T-cell (primary cell): ENCODE measurements at places on chromosomes 2 and 18.

GRCh38 chr2:30428348-30428662 is 18.7 kb upstream of the LCLAT1 start:
- DNase-seq, result no peak

GRCh38 chr2:143152219-143152618 is 23.0 kb downstream of the ARHGAP15 start:
- no peak for DNase-seq

DNA sequence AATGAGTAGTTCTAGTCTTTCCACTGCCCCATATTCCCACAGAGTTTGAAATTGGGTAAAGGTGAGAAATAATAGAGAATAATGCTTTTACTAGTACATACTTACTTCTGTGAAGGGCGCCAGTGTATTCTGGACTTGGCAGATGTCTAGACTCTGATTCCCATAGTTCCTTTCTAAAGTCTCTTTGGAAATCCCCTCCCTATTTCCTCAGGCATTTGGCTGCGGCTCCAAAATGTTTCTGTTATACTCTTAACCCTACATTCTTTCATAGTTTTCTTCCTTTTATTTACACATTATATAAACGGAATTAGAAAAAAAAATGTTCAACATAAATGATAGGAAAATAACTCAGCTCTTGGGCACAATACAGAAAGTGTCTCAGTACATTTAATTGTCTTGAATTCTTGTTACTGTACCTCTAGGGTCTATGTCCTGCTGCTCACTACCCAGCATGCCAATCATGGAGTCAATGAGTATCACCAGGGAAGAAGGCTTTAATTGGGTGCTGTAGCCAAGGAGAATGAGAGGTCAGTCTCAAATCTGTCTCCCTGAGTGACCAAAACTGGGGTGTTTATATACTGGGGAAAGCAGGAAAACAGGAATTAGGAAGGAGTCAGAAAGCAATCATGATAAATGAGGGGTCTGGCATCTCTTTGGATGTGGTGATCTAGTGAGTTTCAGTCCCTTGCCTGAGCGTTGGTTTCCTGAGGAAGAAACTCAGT is 147.8 kb upstream of the MMADHC start:
- DNase-seq, result no peak

DNA sequence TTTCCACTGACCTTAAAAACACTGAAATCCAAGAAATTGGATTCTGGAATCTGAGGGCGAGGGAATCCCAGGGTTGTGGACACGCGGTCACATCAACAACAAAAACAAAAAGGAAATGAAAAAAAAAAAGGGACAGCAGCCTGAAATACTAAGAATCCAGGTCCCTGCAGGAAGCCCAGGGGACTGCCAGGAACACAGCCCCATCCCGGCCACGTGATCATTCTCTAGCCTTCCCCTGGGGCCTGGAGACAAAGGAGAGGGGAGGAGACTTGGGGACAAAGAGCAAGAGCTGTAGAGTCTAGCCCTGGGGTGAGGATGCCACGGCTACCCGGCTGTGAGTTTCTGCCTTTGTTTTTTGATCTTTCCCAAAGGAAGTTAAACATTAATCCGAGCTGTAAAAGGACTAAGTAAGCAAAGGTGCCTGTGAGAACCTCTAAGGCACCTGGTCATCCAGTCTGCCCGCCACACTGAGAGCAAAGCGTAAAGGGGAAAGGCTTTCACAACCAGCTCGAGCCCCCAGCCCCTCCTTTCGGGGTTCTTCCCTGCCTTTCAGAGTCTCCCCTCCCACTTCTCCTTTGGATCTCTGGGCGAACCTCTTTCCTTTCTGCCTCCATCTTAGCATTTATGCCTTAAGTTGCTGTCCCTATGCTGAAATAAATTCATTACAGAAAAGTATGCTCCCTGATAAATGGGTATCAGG is 57.9 kb upstream of the MSH2 start:
- DNase-seq, result no peak

DNA sequence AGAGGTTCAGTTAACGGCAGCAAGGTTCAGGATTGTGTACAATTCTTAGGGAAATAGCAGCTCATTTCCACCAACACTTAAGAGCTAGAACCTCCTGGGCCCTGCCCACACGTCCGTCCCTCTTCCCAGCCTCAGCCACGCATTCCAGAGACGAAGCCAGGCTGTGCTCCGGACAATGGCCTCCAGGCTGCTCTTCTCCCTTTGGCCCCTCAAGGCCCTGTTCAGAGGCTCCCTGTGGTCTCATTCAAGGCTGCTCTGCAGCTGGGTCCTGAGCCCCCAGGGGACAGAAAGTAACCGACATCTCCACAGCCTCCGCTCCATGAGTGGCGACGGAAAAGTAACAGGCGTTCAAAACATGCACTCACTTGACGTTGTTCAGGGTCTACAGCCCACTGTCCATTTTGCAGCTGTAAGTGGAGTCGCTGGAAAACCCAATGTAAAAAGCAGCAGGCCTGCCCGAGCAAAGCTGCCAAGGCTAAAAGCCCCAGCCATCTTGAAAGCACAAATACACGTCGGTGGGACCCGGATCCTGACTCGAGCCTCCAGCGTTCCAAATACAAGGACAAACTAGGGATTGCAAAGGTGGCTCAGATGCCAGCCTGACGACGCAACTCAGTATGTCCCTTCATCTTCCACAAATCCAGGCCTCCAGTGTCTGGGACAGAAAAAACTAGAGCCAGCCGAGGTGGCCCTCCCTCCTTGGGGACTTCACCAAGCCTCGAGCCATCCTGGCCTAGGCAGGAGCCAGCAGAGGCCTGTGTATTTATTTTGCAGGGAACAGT is 76.9 kb downstream of the NDUFA10 start:
- DNase-seq, result no peak

DNA sequence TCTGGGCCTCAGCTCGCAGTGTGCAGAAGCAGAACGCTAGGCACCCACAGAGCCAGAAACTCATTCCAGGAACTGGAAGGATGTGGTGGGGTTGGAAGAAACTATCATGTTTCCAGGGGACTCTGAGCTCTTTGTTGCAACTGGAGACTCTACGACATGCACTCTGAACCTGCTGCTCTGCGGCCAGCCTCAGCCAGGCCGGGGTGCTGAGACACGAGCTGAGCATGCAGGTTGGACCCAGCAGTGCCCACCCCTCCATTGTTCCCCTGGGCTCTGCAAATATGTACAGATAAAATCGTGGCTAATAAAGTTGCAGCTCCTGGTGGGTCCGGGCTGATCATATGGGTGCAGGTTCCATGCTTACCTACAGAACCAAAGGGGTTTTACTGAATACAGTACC is 37.6 kb upstream of the ARL4C start:
- no peak for DNase-seq

DNA sequence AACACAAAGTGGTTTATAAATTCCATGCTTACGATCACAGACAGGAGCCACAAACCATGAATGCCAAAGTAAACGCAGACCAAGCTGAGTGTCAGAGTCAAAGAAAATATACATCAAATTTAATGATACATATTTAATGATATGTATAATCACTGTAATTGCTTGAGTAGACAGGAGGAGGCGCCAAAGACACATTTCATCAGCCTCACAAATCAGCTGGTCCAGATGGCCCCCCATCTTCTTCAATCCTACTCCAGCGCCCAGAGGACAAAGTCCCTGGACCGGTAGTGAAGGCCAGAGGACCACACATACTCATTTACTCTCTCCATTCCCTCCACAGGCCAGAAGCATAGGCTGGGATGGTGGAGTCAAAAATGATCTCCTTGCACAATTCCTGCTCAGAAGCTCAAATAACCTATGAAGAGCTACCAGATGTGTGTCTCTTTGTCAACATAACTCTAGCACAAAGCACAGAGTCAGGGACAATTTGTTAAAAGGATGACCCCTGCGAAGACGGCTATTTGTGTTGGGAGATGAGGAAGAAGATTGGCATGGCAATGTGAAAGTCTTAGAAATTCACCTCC is 149.3 kb upstream of the PGAP1 start:
- DNase-seq, result no peak

- DNase-seq, result no peak
Observed at GRCh38 chr2:45554742-45555140, 56.3 kb downstream of the SRBD1 start.

- no peak for DNase-seq
Observed at GRCh38 chr18:8507915-8508705, 101.1 kb upstream of the RAB12 start.

DNA sequence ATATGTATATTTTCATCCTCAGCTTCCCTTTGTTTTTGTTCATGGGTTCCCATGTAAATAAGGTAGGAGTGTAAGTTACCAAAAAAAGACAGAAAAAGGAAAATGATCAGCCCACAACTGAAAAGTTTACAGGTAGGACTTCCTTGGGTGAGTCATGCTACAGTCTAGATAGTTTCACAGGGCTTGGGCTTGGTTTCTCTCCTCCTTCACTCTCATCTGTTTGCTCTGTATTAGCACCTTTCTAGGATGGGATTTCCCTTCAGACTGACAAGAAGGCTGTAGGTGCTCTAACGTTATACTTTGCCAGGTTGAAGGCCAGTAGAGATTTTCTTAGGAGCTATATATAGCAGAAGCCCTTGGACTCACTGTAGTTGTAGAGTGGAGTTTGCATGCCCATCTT is 57.9 kb downstream of the FAM171B start:
- no peak for DNase-seq

GRCh38 chr18:74453642-74454198 is 3.4 kb downstream of the DIPK1C start:
- no peak for DNase-seq

- DNase-seq, result no peak
Observed at GRCh38 chr2:8796878-8797550, 40.4 kb downstream of the KIDINS220 start.

DNA sequence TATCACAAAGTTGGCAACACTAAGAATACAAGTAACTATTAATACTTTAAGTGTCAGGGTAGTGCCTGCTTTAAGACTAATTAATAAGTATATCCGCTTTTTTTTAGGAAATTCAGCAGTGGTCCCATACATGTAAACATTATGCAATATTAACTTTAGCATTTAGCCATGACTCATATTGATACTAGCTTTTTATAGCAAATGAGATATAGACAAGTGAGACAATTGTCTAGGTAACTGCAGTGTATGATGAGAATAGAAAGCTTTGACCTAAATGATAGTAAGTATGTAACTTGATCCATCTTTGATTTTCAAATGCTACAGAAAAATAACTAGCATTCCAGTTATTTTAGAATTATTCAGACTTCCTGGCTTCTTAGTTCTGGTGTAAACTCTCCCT is 27.4 kb upstream of the VRK2 start:
- DNase-seq, result no peak

GRCh38 chr2:97908208-97908676 is 87.5 kb downstream of the TMEM131 start:
- no peak for DNase-seq

- DNase-seq, result no peak
Observed at GRCh38 chr2:107001964-107002696, 116.2 kb upstream of the ST6GAL2 start.

DNA sequence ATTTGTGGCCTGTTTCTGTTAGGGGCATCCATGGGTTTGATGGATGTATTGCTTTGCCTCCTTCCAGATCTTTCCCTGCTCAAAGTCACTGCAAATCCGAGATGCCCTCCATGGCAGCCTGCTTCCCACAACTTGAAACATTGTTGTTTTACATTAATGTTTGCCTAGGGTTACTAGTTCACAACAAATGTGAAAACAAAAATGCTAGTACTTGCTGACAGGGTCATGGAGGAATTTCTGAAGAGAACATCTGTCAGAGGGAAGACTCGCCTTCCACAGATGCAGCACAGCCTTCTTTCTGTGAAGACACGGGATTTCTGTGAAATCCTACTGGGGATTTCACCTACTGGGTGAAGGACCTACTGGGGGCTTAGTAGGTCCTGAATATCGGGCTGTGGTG is 260.0 kb upstream of the FN1 start:
- no peak for DNase-seq

GRCh38 chr2:216130346-216130971 is 21.3 kb downstream of the XRCC5 start:
- no peak for DNase-seq

DNA sequence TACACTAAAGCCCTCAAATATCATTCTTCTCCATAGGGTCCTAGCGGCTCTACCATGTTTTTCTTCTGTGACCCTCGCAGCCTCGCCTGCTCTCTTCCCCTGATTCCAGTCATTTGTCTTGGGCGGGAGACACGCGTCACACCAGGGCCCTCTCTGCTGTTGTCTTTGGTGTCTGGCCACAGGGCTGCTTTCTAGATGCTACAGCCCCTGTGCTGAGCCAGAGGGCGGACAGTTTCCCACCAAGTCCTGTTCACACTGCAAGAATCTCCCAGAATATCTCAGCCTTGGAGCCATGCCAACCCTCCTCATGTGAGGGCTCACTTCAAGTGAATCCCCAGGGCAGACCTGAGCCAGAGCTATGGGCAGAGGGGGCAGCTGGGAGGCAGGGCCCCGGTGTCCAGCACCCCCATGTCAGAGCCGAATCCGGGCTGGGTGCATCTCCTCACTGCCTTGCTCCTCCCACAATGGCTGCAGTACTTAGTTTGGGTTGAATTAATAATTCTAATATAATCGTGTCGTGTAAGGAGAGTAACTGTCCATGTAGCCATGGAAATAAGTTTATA is 42.1 kb downstream of the DIPK1C start:
- DNase-seq, result no peak

- DNase-seq, result no peak
Observed at GRCh38 chr2:164910101-164910899, 45.0 kb downstream of the SLC38A11 start.

- peak; percentile 39 for DNase-seq
Observed at GRCh38 chr2:88874063-88874657, 182.7 kb downstream of the RPIA start.

- no peak for DNase-seq
Observed at GRCh38 chr2:110802208-110802932, 70.0 kb downstream of the ACOXL start.

- DNase-seq, result no peak
Observed at GRCh38 chr18:74396171-74397169, 60.6 kb downstream of the DIPK1C start.

GRCh38 chr2:26202981-26203490 is 30.1 kb downstream of the GAREM2 start:
- no peak for DNase-seq

GRCh38 chr2:164530464-164530863 is 90.8 kb downstream of the GRB14 start:
- no peak for DNase-seq

DNA sequence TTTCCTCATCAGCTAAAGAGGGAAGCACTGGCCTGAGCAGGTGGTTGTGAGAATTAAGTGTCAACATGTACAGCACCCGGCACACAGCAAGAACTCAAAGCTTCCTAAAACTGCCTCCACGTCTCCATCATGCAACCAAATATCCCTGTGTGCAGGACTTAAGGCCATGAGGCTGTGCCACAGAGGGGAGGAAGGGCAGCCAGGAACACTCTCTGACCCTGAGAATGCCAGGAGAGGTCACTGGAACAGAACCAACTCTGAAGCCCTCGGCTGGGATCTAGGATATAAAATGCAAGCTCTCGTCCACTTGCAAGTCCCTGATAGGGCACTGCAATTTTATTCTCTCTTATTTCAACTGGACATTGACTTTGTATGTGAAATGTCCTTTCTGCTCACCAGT is 12.2 kb upstream of the NPAS2 start:
- DNase-seq, result no peak

DNA sequence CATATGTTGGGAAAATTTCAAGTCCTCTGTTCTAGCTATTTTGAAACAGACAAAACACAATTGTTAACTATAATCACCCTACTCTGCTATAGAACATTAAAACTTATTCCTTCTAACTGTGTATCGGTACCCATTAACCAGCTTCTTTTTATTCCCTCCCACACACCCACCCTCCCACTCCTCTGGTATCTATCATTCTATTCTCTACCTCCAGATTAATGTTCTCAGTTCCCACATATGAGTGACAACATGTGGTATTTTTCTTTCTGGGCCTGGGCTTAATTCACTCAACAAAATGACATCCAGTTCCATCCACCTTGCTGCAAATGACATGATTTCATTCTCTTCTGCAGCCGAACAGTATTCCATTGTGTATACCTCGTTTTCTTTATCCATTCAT is 43.3 kb downstream of the EXOC6B start:
- DNase-seq, result no peak
